ENCODE measurements at places on chromosomes 6 and 20.

GRCh38 chr6:46011188-46012085 is 4.2 kb downstream of the CLIC5 start:
- no peak for DNase-seq

DNA sequence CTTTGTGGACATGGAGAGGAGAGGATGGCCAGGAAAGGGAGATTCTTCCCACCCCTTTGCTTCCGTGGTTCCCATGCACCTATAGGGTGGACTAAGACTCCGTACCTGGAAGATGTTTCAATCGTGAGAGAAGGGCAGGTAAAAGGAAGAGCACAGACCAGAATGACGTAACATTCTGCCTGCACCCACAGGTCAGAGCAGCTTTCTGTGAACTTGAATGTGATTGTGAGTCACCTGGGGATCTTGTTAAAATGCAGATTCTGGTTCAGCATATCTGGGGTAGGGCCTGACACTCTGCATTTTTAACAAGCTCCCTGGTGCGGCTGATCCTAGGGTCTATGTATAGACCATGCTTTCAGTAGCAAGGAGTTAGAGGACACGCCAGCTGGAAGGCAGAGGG is 164.1 kb upstream of the SGK1 start:
- DNase-seq: no peak

DNA sequence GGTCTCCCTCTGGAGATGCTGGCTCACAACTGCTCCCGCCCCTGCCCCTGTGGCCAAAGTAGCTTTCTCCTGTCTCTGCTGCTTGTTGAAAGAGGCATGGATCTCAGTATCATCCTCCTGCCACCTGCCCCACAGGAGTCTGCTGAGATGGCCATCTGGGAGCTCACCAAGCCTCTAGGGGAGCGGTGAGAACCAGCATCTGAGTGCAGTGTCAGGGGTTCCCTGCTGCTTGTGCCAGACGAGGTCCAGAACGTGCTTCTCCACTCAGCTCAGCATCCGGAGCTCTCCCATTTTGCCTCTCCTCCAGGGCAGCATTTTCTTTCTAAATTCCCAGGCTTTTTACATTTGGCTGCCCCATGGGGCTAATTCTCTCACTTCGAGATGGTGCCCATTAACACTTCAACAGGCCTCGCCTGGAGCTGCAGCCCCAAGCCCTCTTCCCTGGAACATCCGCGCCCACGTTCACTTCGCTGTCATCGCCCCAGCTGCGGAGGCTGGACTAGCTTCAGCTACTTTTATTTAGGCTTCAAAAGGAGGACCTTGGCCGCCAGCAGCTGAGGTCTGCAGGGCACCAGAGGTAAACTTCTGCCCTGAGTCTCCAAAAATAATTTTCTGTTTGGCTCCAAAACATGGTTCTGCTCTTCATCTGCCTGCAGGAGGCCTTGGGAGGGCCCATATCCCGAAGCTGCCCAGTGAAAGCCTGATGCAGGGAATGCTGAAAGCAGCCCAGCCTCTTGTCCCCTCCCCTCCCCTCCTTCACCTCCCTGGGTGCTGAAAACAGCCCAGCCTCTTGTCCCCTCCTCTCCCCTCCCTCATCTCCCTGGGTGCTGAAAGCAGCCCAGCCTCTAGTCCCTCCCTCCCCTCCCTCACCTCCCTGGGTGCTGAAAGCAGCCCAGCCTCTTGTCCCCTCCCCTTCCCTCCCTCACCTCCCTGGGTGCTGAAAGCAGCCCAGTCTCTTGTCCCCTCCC is 25.2 kb upstream of the MLN start:
- no peak for DNase-seq

DNA sequence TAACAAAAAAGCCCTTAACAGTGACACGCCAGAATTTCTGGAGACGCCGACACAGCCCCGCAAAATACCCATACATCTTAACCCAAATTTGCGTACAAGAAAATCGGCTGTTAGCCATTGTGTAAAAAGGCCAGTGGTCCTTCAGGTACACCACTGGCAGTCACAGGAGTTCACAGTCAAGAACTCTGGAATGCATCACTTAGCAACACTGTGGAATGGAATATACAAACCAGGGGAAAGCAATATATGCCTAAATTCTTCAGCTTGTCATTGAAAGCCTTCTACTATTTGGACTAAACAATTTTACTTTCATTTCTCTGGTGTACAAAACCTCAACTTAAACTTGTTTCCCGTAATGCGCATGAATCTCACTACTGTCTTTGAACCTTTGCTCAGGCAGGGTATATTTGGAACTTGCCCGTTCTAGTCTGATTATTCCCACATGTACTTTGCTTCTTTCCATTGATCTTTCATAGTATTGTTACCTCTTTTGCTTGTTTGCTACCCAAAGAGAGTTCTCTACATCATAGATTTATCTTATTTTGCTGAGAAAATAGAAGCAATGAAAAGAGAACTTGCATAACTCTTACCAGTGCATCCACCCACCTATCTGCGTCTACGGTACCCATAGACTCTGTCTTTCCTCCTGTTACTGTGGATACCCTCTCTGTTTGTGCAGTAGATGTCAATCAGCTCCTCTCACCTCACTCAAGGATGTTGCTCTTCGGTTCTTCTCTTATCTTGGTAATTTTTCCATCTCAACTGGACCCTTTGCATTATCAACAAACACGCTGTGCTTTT is at the start of gene ARMH2:
Gene ARMH2, minus strand, starts transcription at position 178 of the 801 bp plus-strand sequence. Its CDS starts 60 bp downstream, at position 118.
- DNase-seq: no peak

- no peak for DNase-seq
Observed at GRCh38 chr6:56751604-56752003, 108.9 kb upstream of the DST start.

DNA sequence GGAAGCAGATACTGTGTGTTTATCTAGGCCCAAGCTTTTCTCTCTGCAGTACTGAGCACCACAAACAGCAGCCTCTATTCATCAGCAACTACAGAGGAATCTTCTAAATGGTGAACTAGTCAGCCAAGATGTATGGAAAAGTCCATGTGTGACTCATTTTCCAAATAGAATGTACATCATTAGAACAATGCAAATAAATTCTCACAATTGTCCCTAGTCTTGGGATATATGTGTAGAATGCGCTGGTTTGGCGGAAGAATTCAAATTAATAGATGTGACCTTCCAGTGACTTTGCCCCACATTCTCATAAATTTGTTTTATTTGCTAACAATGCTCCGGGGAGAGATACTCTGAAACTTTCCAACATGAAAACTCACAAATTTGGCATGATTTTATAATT is 436.2 kb downstream of the CBLN4 start:
- DNase-seq: no peak

GRCh38 chr6:45448417-45449389 is 71.0 kb upstream of the SUPT3H start:
- DNase-seq: no peak

DNA sequence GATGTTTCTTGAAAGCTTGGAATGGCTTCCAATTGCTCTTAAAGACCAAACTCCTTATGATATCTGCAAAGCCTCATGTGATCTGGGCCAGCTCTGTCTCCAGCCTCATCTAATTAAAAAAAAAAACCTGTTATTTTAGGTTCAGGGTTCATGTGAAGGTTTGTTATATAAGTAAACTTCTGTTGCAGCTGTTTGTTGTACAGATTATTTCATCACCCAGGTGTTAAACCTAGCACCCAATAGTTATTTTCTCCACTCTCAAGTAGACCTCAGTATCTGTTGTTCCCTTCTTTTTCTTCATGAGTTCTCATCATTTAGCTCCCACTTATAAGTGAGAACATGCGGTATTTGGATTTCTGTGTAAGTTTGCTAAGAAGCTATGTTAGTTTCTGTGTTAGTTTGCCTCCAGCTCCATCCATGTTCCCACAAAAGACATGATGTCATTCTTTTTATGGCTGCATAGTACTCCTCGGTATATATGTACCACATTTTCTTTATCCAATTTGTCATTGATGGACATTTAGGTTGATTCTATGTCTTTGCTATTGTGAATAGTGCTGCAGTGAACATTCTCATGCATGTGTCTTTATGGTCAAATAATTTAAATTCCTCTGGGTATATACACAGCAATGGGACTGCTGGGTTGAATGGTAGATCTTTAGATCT is 30.2 kb upstream of the TFB1M start:
- no peak for DNase-seq
